ENCODE measurements at places on chromosomes 2 and 18. TPM values are rescaled to one million over a fixed set of nuclear protein-coding genes. Genes with fewer than 3 reads are reported as not detected.

GRB14 gene
- 1.2 TPM for total RNA-seq

GRCh38 chr2:137870682-137871081, 93.6 kb upstream of the HNMT start:
- DNase-seq = no peak

DNA sequence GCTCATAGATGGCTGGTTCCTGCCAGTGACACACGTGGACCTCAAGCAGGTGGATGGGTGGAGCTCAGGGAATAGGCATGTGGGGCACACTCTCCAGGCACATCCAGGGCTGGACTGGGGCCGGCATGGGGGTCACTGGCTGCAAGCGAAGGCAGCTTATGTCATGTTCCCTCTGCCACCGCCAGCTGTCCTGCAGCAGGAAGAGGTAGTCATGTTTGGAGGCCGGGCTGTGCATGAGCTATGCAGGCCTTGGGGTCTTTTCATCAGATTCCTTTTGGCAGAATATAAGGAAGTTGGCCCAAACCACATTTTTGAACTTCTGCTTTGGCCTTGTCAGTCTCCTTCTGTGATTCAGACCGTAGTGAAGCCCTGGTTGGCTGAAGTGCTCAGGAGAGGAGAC, 61.5 kb downstream of the AGAP1 start:
- no peak for DNase-seq

ZC3H8 gene
- 4.2 TPM for total RNA-seq

DNA sequence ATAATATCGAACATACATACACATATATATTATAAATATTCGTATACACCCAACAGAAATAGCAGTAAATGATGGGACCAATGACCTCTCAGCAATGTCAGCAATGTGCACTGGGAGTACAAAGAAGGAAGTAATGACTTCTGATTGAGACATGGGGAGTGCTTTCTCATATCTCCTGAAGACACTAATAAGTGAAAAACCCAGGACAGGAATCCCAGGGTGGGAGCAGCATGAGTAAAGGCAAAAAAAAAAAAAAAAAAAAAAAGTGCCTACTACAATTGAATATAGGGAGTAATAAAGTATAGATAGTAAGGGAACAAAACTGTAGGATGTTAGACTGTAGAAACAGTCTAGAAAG, 491.3 kb downstream of the IRS1 start:
- no peak for DNase-seq

GRCh38 chr2:232395586-232395985, 11.1 kb upstream of the ALPG start:
- DNase-seq = no peak

DNA sequence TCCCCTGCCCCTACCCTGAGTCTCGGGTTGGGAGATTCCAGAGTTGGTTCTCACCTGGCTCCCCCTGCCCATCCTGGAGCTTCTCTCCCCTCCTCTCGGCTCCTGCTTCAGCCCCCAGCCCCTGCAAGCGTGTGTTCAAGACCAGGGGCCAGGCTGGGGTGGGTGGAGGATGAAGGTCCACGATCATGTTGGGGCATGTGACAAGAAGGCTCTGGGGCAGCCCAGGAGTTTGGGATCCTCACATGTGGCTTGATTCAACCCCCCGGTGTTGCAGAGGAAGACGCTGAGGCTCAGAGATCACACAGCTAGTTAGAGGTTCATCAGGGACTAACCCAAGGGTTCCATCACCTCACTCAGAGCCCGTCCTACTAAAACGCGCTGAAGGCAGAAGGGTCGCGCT, 14.2 kb upstream of the TUBB6 start:
- no peak for DNase-seq

SERPINB10 gene
- not detected for total RNA-seq

DNA sequence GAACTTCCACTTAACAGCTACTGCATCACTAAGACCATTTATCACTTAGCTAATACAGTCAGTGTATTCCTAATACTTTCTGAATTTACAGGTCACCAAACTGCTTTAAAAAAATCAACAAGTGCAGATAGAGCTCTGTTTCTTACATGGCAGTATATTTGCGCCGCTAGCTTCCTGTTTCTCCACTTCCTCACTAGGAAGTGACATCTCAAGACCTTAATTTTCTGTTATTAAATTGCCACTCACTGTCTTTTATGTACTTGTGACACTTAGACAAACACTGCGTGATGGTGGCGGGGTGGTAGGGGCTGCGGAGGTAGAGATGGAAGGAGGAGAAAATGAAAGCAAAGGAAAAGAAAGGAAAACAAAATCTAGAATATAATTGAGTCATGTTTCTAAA, 53.7 kb upstream of the CRIM1 start:
- DNase-seq = no peak

All from lung microvascular endothelial cell (primary cell).